ENCODE measurements at places on chromosomes 11 and 22.
A peak's percentile ranks its signal among the peaks of the same experiment; 100 is the strongest.

- DNase-seq = no peak
- no peaks in the 10 kb centered on the region for H3K27me3 ChIP-seq
- H3K4me3 ChIP-seq = no peak overlapping the region
- no peak overlapping the region for H3K27ac ChIP-seq
Observed at GRCh38 chr11:109996060-109996459, 97.1 kb upstream of the ZC3H12C start.

DNA sequence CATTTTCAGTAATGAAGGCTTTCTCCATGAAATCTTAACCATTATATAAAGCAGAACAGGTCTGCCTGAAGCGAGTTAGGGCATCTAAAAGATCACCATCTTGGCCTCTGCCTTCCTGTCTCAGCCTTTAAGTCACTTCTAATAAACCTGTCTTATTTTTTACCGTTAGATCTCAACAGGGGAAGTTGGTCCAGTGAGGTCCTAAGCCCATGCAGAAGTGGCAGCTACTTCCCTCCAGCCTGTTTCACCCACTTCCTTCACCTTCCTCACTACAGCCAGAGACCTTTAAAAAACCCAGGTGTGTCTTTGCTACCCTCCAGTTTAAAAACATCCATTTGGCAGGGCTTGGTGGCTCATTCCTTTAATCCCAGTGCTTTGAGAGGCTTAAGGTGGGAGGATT lies 14.1 kb upstream of the LIPT2 start:
- H3K4me3 ChIP-seq = no peak overlapping the region
- no peak for DNase-seq
- no peak overlapping the region for H3K27ac ChIP-seq
- no peaks in the 10 kb centered on the region for H3K4me1 ChIP-seq

GRCh38 chr11:13294771-13295579 lies 17.4 kb downstream of the BMAL1 start:
- no peaks in the 10 kb centered on the region for H3K27me3 ChIP-seq
- no peak overlapping the region for H3K4me3 ChIP-seq
- no peak for DNase-seq

- H3K4me1 ChIP-seq = no peaks in the 10 kb centered on the region
- no peak overlapping the region for H3K27ac ChIP-seq
- H3K27me3 ChIP-seq = no peaks in the 10 kb centered on the region
- H3K36me3 ChIP-seq = no peaks in the 10 kb centered on the region
Observed at GRCh38 chr11:35848616-35849015, 95.2 kb upstream of the LDLRAD3 start.

GRCh38 chr22:33400891-33401290 lies 342.7 kb upstream of the SYN3 start:
- H3K27me3 ChIP-seq = no peaks in the 10 kb centered on the region
- no peak overlapping the region for H3K27ac ChIP-seq
- H3K4me3 ChIP-seq = no peak overlapping the region
- no peak for DNase-seq
- no peaks in the 10 kb centered on the region for H3K36me3 ChIP-seq
- H3K4me1 ChIP-seq = peaks cover 5% of the 10 kb centered on the region

DNA sequence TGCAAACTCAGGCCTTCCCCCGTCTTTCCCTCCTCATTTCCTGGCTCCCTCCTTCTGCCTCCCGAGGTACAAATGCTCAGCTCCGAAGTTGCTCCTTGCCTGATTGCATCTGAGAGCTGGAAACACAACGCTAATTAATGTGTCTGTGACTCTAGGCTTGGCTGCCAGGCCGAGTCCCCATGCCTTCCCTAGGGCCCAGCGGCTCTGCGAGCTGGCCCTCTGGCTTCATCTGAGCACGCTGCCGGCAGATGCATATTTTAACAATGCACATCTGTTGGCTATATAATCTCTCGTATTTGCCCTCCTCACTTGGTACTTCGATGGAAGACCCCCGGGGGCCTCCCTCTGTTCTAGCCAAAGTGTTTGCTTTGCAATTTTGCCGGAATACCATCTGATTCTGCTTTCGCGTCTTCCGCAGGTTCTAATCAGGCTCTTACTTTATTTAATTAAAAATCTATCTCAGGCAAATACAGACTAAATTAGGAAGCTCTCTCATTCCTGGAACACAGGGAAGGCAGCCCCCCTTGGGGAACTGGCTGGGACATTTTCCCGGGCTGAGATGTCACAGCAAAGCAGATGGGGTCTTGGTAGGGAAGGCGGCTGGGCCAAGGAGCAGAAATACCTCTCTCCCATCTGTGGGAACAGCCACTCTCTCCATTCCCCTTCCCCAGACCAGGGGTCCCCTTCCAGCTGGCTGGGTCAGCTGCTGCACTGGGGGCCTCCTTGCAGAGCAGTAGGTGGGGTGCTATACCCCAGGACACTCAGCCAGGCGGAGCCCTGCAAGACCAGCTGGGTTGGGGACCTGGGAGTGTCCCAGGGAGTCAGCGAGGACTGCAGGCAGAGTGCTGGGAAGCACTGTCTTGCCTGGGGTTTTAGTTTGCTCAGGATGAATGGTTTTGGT lies 162.8 kb downstream of the ST3GAL4 start:
- no peaks in the 10 kb centered on the region for H3K4me1 ChIP-seq
- no peak overlapping the region for H3K4me3 ChIP-seq
- no peaks in the 10 kb centered on the region for H3K27me3 ChIP-seq
- no peak for DNase-seq

DNA sequence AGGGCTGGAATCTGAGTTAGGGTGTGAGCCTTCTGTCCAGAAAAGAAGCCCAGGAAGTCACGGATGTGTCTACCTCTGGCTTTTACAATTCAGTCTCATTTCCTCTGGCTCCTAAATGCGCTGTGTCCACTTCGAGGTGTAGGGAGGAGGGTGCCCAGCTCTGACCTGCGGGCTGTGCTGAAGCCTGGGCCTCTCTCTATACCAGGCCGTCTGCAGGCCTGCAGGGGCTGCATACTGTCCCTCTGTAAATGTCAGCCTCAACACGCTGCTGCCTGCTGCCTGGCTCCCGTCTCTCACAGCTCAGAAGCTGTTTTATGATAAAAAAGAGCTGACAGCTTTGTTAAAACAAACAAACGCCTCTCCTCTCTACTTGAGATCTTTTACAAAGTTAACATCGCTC lies 14.5 kb downstream of the ARVCF start:
- H3K27ac ChIP-seq = no peak overlapping the region
- no peak overlapping the region for H3K4me3 ChIP-seq
- no peaks in the 10 kb centered on the region for H3K36me3 ChIP-seq
- H3K27me3 ChIP-seq = no peaks in the 10 kb centered on the region
- peak; percentile 92 for DNase-seq
- peaks cover 9% of the 10 kb centered on the region for H3K4me1 ChIP-seq

DNA sequence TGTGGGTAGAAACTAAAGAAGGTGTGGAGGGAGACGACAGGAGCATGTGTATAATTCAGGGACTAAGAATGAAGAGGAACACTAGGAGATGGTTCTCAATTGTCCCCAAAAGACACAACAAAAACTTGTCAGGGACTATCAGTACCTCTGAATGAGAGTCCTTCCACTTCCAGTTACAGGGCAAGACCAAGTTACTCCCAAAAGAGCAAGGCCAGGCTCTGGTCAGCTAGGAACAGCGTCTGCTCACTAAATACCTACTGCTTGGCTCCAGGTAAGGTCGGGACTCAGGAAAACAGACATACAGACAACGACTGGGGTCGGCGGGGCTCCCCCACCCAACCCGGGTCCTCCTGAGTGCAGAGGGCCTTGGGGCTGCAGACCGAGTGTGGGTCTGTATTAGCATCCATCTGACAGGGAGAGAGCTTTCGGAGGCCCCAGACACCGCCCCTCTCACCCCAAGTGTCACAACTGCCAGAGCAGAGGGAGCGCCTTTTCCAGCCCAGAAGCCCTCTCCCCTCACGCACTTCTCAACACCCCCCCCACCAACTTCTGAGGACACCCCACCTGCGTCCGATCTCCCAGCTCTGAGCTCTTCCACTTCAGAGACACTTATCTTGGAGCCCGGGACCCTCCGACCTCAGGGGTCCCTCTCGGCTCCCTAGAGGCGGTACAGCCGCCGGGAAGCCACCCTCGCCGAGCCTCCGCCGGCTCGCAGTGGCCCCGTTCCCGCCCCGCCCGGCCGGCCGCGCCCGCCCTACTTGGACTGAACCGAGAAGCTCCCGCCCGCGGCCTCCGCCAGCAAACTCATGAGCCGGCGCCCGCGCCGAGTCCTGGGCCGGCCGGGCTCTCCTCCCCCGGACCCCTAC lies 522 bp downstream of the RHOG start:
- peak; percentile 19 for DNase-seq
- peak overlapping the region; percentile 76 for H3K27ac ChIP-seq
- no peaks in the 10 kb centered on the region for H3K36me3 ChIP-seq
- peak overlapping the region; percentile 76 for H3K4me3 ChIP-seq
- no peaks in the 10 kb centered on the region for H3K27me3 ChIP-seq

GRCh38 chr22:26194313-26194712 lies 25.1 kb downstream of the SEZ6L start:
- H3K4me3 ChIP-seq = no peak overlapping the region
- H3K27ac ChIP-seq = no peak overlapping the region
- DNase-seq = no peak
- H3K4me1 ChIP-seq = no peaks in the 10 kb centered on the region

- DNase-seq = peak; percentile 51
- H3K4me3 ChIP-seq = peak overlapping the region; percentile 93
- H3K36me3 ChIP-seq = no peaks in the 10 kb centered on the region
- H3K27ac ChIP-seq = peak overlapping the region; percentile 61
- H3K27me3 ChIP-seq = peaks cover 3% of the 10 kb centered on the region
Observed at GRCh38 chr11:45805305-45806071, 539 bp downstream of the SLC35C1 start.

DNA sequence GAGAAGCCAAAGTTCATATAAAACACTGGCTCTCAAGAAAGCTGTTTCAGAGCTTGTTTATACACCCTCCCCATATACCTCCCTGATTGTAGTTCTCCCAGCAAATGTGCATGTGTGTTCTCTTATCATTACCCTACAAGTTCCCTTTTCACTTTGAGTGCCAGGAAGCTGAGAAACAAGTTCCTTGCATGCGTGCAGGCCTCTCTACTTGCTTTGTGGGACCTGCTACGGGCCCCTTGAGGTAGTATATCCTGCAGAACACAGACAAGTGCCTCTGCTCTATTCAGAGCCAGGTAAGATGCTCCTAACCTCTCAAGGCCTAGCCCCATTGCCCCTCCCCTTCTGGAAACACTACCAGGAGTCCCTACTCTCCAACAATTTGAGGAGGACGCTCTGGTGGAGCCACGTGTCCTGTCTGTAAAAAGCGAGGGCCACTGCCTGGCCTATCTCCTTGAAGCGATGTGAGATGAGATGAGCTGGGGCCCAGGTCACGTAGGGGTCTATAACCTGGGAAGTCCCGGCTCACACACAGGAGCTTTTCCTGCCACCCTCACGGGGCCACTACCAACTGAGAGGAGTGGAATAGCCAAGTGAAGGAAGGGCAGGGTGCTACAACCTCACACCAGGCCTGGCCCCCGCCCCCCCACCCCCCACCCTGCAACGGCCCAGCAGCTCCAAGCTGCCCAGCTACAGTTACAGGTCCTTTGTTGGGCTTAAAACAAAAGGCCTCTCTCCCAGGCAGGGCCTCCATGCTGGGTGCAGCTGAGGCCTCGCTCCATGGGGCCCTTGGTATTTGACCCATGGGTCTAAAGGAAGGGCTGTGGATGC lies 2.6 kb upstream of the ATP5MGL start:
- no peak overlapping the region for H3K4me3 ChIP-seq
- no peaks in the 10 kb centered on the region for H3K27me3 ChIP-seq
- H3K36me3 ChIP-seq = no peaks in the 10 kb centered on the region
- DNase-seq = peak; percentile 83

DNA sequence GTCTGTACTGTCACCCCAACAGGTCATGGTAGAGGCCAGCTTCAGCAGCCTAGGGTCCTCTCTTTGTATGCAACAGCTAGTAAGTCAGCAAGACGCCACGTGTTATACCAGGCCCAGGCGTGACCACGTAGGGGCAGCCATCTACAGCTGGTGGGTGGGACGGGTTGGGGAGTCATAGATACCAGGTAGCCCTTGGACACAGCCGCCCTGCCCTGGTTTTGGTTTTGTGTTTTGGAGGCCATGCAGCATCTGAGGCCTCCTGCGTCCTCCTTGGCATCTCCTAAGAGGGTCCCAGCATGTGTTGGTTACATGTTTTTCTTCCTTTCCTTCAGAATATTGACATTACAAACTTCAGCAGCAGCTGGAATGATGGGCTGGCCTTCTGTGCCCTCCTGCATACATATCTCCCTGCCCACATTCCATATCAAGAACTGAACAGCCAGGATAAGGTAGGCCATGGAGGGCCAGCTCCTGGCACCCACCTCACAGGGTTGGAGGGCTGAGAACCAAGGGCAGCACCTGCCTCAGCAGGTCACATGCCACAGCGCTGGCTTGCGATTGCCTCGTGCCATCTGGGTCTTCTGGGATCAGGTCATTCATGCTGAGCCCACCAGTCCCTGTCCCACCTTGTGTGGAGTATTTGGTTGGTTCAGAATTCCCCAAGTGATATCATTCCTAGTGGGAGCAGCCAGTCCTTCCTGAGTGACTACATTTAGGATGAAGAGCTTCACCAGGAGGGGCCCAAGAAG lies 16.0 kb upstream of the ADORA2A start:
- H3K4me3 ChIP-seq = no peak overlapping the region
- peaks cover 3% of the 10 kb centered on the region for H3K36me3 ChIP-seq
- DNase-seq = no peak
- H3K27ac ChIP-seq = no peak overlapping the region

DNA sequence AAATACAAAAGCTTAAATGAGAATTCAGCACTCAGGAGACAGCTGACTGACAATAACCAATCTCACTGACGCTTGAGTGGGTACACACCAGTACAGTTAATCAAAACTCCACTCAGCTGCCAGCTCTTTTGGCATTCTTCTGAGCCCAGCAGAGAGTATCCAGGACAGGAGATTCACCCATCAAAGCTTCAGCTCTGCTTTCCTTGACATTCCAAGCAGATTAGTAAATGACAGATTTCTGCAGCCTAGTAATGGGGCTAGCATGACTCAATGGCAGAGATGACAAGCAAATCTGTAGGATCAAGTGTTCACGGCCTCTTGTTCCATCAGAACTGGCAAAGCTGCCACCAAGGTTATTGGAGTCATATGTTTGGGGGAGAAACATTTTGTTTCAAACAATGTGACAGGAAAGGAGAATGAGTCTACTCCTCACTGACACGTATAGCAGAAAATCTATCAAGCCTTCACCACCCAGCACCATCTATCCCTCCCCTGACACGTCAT lies 420.0 kb downstream of the DYNC2H1 start:
- no peaks in the 10 kb centered on the region for H3K4me1 ChIP-seq
- H3K27ac ChIP-seq = no peak overlapping the region
- H3K36me3 ChIP-seq = no peaks in the 10 kb centered on the region

DNA sequence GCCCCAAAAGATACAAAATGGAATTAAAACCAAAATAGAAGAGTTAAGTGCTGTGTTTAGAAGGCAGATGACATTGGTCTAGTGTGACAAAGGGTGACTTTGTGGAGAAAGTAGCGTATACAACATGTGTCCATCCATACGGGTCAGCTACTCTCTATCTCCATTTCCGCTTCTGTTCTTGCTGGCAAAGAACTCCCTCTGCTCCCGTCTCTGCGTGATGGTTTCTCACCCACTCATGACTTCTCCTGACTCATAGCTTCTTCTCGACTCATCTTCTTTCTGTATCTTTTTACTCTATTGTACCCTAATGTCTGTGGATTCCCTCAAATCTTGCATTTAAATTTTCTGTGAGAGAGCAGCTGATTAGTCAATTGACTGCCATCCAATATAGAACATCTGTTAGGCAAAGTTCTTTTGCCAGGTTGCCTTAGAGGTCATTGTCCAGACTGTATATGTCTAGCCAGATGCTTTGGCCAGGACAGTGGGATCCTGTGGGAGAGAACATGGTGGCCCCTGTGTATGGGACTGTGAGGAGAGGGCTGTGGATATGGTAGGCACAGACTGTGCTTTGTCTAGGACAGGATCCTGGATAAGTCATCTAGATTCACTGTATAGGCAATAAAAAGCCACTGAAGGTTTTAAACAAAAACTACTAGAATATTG lies 28.4 kb downstream of the MMP13 start:
- no peaks in the 10 kb centered on the region for H3K27me3 ChIP-seq
- no peak overlapping the region for H3K4me3 ChIP-seq
- no peak overlapping the region for H3K27ac ChIP-seq
- H3K36me3 ChIP-seq = no peaks in the 10 kb centered on the region

All from lung (tissue), 17 donors.